ENCODE measurements at places on chromosomes 5 and 9. TPM values are rescaled to one million over a fixed set of nuclear protein-coding genes. Genes with fewer than 3 reads are reported as not detected.

SLC46A2 gene
- 0.23 TPM for polyA plus RNA-seq

SREK1IP1 gene
- 21.7 TPM for polyA plus RNA-seq

GABRB2 gene
- 1.7 TPM for polyA plus RNA-seq

PRDM9 gene
- 0.26 TPM for polyA plus RNA-seq

SPOCK1 gene
- polyA plus RNA-seq = 10.9 TPM

PRXL2C gene
- 5.8 TPM for polyA plus RNA-seq

CDKN2A gene
- not detected for polyA plus RNA-seq

APBA1 gene
- 17.0 TPM for polyA plus RNA-seq

CCDC152 gene
- 16.3 TPM for polyA plus RNA-seq

GPRIN1 gene
- polyA plus RNA-seq = 1.9 TPM

REXO4 gene
- 27.7 TPM for polyA plus RNA-seq

AMBP gene
- polyA plus RNA-seq = 1.9 TPM

PLGRKT gene
- polyA plus RNA-seq = 45.8 TPM

GRCh38 chr5:29134418-29134817 lies 2059.1 kb upstream of the CDH6 start:
- no peak for DNase-seq

DNA sequence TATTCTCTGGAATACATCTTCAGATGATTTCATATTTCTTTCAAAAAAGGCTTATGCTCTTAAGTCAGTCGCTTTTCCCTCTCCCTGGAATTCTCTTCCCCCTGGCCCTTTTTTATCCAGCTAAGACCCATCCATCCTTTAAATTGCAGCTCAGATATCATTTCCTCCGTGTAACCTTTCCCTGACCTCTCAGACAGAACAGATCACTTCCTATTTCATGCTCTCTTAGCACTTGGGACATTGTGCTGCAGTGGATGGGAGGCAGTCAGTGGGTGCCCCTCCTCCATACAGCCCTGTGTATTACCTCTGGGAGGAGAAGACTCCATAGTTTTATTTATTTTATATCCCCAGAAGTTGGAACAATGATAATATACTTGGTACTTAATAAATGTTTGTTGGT lies 423.4 kb downstream of the ISL1 start:
- no peak for DNase-seq

DNA sequence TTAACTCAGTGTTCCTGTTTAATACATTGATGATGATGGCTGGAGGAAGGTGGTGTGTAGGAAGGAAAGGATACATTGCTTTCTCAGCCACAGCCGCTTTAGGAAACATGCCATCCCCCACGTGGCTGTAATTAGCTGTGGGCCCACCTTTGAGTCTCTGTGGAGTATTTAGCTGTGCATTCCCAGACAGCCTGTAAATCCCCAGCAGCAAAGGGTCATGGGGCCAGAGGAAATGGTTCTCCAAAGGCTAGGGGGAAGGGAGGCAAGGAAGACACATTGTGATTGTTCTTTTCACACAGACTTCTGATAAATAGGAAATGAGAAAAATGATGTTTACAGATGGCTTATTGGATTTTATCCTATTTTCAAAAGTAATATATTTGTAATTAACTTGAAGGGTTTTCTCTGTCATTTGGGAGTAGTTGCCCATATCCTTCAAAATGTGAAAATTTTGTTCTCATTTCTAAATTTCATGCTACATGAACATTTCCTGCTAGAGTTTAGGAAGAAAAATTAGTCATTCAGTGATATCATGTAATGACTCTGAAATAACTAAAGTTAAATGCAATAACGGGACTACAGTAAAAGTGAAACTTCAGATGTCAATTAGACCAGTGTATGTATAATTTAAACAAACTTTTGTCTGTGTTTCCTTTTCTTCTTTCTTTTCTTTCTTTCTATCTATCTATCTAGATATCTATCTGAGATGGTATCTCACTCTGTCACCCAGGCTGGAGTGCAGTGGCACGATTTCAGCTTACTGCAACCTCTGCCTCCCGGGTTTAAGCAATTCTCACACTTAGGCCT lies 24.3 kb upstream of the F2R start:
- DNase-seq = peak; percentile 31

GRCh38 chr5:1186351-1187233 lies 14.8 kb upstream of the SLC6A19 start:
- no peak for DNase-seq

GRCh38 chr9:137075275-137075775 lies 2.0 kb upstream of the UAP1L1 start:
- DNase-seq = no peak

GRCh38 chr9:93228453-93228852 lies 44.5 kb downstream of the WNK2 start:
- DNase-seq = no peak

DNA sequence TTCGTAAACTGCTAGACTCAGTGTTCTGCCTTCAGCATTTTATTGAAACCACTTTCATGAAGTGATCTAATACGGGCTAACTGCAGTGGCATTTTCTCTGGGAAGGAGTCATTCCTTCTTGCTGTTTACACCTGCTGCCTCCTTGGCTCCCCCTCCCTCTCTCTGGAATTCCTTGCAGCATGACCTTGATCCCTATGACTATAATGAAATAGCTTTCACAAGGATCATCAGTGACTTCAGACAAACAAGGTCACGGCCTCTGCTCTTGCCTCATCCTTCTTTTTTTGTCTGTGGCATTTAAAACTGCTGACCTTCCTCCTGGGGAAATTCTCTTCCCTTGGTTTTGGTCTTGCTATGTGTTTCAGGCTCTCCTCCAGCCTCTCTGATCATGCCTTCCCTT lies 90.2 kb downstream of the ZNF462 start:
- no peak for DNase-seq

- no peak for DNase-seq
Observed at GRCh38 chr9:108939975-108940374, 5.8 kb downstream of the ABITRAM start.

DNA sequence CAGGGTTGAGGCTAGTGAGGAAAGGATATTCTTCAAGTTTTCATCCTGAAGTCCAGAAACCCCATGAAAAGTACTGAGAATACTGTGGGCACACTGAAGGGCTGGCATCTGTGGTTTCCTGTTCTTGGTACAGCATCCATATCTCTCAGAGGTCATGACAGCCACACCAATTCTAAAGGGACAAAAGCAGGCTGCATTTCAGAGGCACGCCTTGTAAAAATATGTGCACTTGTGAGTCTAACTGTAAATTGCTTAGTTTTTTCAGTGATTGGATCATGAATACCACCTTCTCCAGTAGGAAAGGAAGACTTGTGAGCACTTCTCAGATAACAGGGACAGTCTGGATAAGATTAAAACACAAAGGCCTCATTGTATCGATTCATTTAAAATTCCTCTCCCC lies 230.9 kb downstream of the NTRK2 start:
- no peak for DNase-seq

GRCh38 chr5:154278186-154278585 lies 87.7 kb downstream of the GALNT10 start:
- DNase-seq = no peak

- DNase-seq = no peak
Observed at GRCh38 chr9:17470036-17470813, 108.6 kb upstream of the SH3GL2 start.

DNA sequence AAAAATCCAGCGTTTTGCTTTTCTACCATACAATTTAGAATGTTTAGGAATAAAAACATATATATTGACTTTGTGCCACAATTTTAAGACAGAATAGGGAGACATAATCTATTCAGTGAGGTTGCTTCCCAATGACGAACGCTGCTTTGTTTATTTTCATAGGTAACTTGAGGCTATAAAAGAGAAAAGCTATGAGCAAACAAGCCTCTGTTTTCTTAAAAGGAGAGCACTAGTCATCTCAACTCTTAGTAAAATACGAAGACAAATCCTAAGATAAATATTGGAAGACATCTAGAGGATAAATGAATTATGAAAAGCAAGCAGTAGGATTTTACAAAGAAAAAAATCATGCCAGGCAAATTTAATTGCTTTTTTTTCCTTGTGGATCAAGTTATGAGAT lies 363.6 kb downstream of the ANXA1 start:
- DNase-seq = no peak

DNA sequence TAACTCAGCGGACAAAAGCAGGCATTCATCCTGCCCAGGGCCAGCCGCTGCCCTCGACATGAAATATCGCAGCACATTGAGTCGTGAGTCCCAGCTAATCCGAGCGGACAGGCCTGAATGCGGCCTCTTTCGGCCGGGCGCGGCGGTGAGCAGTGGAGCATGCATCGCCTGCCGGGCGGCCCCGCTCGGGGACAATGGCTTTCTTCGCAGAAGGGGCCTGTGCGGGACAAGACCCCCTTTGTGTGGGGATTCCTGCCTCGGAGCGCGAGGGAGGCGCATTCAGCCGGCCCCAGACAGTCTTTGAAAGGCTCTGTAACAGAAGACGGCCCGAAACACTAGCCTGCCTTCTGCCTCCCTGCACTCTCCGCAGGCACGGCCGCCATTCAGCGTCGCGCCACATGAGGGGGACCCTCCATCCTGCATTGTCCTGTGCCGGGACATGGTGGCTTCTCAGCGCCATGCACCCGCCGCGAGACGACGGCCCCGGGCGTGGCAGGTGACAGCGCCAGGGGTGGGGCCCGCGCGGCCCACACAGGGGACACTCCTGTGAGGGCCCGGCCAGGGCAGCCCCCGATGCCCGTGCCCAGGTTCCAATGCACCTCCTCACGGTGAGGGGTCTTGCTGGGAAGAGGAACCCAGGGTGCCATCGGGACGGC lies 52.0 kb downstream of the EXD3 start:
- no peak for DNase-seq

DNA sequence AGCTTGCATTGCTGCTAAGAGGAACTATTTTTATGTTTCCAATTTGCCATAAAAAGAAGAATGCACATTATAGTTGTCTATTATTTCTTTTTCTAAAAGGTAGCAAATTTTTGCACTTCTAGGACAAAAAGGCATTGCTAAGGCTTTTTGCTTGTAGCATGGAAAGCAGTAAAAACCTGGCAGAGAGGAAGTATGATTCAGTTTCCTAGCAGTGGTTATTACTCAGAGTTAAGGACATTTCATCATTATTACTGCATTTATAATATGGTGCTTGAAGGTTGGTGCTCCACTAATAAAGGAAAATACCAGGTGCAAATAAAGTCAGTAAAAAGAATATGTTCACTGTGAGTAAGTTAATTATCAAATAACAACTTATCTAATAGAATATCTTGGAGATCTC lies 179.8 kb upstream of the PLPPR1 start:
- no peak for DNase-seq

DNA sequence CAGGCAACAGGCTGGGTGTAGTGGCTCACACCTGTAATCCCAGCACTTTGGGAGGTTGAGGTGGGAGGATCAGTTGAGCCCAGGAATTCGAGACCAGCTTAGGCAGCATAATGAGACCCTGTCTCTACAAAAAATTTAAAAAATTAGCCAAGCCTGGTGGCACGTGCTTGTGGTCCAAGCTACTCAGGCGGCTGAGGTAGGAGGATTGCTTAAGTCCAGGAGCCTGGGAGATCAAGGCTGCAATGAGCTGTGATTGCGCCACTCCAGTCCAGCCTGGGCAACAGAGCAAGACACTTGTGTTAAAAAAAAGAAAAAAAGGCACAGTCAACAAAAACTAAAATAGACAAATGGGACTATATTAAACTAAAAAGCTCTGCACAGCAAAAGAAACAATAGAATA lies 29.3 kb downstream of the ATP6V0E1 start:
- no peak for DNase-seq

DNA sequence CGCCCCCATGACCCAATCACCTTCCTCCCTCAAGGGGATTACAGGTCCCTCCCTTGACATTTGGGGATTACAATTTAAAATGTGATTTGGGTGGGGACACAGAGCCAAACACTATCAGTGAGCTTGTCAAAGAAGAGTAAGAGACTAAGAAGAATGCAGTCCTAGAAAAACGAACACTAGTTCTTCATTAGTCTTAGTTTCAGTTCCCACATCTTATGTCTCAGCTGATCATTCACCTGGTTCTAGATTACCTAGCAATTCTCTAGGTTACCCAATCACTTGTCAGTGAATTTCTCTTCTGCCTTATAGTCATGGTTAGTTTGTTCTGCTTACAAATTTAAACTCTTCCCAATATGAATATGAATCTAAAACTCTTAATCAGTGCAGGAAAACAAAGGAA lies 251.5 kb downstream of the COX7C start:
- DNase-seq = no peak

DNA sequence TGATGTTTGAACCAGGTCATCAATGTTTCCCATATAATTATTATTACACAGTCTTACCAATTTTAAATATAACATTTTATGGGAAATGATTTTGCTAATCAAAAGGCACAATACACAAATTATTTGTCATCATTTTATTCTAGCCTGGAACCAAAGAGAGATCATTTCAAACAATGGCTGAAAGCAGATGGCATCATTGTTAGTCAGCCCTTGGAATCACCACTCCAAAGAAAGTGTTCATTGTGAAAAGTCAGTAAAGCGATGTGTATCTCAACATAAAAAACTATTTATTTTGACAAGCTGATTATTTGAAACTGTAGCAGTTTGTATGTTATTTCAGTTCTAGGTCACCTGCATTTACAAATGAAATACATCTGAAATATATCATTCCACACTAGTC lies 1068.7 kb downstream of the CDH12 start:
- no peak for DNase-seq

DNA sequence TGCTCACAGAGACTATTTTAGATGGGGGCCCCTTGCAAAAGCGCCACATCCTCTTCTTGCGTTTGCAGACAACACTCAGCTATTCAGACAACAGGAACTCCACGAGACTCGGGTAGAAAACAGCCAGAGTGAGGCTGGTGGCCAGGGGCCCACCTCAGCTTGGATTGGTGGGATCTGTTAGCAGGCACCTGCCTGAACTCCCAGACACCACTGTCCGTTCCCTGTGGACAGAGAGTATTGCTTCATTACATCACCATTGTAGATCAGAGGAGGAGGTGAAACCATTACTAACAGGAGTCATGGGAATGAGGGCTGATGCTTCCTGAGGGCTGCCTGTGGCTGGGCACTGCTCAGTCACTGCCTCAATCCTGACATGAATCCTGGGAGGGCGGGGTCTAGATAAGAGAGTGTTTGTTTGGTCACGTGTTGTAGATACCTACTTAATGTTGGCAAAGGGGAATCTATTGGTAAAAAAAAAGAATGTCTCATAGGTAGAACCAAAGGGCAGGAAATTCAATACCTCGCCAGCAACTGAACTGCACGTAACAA lies 4.4 kb upstream of the RAPGEF1 start:
- no peak for DNase-seq

DNA sequence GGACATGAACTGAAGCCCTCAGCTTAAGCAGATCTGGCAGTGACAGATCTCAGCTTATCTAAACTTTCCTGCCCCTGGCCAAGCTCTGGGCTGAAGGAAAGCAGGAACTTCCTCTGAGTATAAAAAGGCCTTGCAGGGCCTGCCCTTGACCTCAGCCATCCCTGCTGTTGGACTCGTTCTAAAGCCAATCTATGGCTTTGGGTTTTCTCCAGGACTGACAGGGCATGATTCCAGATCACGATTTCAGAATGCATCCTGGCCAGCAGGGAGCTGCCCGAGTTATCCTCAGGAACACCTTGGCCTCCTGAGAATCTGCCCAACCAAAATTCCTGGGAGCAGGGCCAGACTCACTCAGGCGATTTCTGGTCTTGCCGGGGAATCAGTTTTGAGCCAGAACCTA lies 502.7 kb downstream of the TLE4 start:
- no peak for DNase-seq

GRCh38 chr5:59038798-59039295 lies 456.0 kb downstream of the RAB3C start:
- DNase-seq = no peak

GRCh38 chr5:37567566-37567965 lies 188.4 kb downstream of the WDR70 start:
- DNase-seq = no peak

GRCh38 chr9:68637020-68637419 lies 68.0 kb upstream of the PIP5K1B start:
- no peak for DNase-seq
